ENCODE measurements at places on chromosomes 7 and 10. TPM values are rescaled to one million over a fixed set of nuclear protein-coding genes. Genes with fewer than 3 reads are reported as not detected.

Gene NME8
- total RNA-seq, result 0.96 TPM

Gene TRPV6
- not detected for total RNA-seq

Gene C10orf71
- not detected for total RNA-seq

Gene MYH16
- not detected for total RNA-seq

Gene HMX3
- not detected for total RNA-seq

Gene OPN1SW
- total RNA-seq, result not detected

Gene TMEM213
- total RNA-seq, result not detected

Gene SPOCK2
- total RNA-seq, result 9.7 TPM

DNA sequence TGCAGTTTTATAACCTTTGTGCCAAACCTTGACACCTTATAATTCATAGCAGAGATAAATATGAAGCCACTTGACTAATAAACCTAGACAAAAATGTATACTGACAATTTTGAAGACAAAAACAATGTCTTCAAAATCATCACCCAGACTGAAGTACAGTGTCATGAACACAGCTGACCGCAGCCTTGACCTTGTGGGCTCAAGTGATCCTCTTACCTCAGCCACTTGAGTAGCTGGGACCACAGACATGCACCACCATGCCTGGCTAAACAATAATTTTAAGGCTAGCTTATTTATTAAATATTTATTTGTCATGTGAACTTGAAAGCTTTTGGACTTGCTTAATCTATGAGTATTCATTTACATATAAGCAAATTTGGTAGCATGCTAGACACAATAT, 24.3 kb downstream of the IL6 start:
- no peak for DNase-seq

DNA sequence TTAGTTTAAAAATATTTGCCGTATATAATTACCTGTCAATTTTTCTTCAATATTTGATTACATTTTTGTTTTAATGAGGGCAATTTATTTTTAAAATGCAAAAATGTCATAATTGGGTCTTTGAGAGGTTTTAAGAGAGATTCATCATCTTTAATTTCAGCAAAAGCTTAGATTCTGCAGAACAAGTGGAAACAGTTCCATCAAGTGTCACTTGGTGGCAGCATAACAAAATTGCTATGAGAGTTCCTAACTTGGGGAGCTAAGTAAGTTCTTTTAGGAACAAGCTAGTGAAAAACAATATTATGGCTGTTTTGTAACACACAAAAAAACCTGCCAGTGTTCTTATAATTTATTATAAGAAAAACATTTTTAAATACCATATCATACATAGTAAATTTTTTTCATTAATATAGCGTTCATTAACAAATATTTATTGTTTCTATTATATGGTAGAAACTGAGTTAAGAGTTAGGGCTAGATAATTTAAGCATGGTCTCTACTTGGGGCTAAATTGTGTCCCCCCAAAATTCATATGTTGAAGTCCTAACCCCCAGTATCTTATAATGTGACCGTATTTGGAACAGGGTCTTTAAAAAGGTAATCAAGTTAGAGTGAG, 155.2 kb downstream of the MAGI2 start:
- no peak for DNase-seq

DNA sequence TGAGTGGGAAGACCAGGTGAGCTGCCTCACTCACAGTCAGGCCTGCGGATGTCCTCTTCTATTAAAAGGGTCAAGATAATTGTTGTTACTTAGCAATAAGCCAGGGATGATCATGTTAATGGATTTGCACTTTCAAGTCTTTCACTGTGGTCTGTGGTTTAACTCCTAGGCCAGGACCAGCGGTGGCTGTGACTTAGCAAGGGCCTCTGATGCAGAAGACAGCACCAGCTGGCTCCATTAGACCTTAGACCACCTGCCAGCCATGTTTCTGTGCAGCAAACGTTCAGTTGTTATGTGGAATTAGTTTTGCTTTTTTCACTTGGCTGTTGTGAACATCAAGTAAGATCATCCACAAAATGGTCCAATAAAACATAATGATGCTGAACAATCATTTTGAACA, 537.3 kb downstream of the TNS3 start:
- no peak for DNase-seq

GRCh38 chr10:114955984-114956383, 18.0 kb downstream of the TRUB1 start:
- DNase-seq, result no peak

DNA sequence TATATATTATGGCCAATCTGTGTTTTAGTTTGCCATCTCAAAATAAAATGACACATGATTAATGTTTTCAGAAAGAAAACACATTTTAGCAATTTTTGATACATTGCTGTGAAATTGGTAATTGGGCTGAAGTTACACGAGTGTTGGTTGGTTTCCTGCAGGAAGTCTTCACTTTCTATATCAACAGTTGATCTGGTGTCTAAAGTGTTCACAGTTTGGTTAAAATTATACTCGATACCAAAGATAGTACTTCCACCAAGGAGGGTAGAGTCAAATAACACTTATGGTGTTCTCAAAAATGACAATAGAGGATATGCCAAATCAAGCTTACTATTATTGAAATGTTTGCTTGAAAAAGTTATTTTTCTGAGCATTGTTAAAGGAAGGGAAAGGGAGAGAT, 120.3 kb upstream of the GLCCI1 start:
- no peak for DNase-seq

GRCh38 chr10:26361971-26362370, 76.2 kb upstream of the APBB1IP start:
- no peak for DNase-seq

- DNase-seq, result no peak
Measured at GRCh38 chr10:51075873-51076229, 1.6 kb downstream of the PRKG1 start.

DNA sequence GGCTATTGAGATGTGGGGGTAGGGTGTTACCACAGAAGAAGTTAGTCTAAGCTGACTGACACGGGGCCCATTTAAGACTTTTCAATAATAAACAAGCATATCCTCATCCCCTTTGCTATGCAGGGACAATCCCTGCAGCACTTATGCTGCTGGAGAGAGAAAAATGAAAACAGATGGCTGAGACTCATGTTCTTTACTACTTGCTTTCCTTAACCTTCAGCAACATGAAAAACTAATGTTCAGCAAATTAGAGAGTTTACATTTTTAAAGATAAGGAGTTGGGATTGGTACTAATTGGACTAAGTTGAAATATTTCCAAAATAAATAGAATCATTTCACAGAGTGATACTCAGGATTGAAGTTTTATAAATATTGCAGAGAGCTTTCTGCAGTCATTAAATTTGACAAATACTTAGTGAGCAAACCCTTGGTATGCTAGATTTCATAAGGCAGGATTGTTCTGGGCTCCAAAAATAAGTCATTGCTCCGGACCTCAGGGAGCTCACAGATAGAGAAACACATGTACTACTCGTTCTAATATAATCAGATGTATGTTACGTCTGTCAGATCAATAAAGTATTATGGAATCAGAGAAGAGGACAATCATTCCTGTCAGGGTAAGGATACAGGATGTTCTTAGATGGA, 147.1 kb upstream of the LRRN3 start:
- no peak for DNase-seq

DNA sequence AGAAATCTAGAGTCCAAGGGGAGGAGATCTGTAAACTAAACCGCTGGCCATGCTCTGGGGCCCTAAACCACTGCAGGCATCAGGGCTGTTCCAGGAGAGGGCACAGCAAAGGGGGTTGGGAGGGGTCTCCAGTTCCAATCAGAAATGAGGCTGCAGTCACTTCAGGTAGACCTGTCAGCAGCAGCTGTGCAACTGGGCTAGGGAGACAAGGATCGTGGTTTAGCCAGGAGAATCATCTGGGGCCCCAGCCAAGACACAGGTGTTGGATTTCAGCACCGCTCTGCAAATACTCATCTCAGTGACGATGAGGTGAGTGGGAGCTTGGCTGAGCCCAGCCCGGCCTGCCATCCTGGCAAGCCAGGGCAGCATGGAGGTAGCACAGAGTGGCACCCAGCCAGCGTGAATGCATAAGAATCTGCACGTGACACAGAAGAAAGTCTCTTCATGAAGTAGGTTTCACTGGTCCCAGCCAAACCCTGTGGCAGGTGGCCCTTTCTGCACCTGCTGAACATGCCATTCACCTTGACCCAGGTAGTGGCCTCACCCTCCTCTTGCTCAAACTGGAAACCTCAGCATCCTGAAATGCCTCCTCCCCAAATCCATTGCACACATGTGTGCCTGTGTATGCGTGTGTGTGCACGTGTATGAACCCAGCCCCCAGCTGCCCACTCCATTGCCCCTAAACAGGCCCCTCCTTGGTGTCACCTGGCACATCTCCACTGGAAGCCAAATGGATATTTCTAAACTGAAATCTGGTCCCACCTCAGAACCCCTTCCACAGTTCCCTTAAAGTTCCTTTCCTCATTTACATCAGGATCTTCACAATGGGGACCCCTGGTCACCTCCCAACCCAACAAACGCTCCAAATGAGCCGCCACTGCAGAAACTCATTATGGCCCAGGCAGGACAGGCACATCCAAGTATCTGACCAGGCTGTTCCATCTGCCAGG, 9.6 kb downstream of the GPRIN2 start:
- peak; percentile 8 for DNase-seq

GRCh38 chr7:129434675-129435318, 565 bp downstream of the STRIP2 start:
- DNase-seq, result no peak

DNA sequence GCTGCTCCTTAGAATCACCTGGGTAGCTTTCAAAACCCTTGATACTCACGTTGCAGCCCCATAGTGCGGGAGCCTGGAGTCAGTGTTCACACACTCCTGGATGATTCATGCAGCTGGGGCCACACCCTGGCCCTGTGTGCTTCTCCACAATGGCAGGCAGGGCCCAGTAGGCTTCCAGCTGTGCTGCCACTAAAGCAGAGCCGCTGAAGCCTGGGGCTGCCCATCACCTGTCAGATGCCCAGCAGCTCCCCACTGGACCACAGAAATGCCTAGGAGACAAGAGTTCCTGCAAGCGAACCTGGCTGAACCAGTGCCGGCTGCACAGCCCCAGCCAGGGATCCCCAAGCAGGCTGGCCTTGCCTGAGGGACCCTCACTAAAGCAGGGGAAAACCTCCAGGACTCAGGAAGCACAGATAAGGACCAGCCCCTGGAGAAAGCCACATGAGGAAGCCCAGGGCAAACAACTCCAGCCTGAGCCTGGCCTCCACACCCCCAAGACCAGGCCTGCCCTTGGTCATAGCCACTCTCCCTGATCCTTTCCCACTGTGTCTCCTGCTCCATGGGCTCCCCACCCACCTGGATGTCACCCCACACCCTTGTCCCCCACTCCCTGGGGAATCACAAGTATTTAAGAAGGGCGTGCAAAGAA, 111.9 kb downstream of the GRID1 start:
- peak; percentile 24 for DNase-seq

GRCh38 chr10:5211696-5212536, 15.3 kb downstream of the AKR1C4 start:
- no peak for DNase-seq

- peak; percentile 93 for DNase-seq
Measured at GRCh38 chr7:79452032-79452494, 1.4 kb downstream of the MAGI2 start.

DNA sequence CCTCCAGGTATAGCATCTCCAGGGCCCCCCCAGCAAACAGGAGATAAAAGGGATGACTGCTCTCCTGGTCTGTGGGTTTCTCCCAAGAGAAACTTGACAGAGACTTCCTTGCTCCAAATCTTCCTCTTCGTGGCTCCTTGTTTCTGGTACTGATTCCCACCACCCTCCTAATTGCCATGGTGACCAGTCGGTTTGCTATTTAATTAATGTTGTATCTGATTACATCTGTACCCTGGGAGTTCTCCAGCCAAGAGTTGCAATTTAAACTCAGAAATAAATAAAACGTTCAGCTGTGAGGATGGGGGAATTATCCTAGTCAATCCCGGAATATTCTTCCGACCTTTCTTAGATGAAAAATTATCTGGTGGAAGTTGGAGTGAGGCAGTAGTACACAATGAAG, 264.7 kb downstream of the PAXIP1 start:
- no peak for DNase-seq

DNA sequence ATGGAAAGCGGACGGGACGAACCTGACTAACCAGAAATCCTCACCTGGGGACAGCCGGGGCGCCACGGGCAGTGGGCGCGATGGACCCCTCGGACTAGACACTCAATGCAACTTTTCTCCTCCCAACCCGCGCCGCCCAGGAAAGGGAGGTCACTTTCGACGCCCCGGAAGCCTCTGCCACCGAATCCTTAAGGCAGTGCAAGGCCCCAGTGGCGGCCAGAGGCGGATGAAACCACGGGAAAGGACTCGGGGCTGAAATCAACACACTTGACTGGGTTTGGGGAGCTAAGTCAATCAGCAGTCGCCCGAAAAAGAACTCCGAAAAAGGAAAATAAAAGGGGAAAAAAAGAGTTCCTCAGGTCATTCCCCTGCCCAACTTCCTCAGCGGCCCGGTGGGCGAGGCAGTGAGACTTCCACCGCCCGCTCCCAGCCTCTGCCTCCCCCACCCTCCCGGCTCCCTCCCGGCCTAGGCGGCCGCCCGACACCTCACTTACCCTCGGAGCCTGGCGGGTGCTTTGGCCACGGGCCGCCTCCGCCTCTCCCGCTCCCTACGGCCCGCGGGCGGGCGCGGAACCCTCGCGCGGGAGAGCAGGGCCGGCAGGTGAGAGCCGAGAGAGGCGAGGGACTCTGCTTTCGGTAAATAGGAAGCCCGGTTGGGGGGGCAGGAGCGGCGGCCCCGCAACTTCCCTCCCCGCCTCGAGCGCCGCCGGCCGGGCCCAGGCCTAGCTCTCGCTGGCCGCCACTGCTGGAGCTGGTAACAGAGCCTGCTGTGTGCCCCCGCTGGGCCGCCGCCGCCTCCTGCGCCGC, 518 bp downstream of the WAPL start:
- DNase-seq, result no peak

Data from ascending aorta (tissue), 2 donors.